Choroid plexus epithelial cell (primary cell): ENCODE measurements at places on chromosomes 1 and 21.

DNA sequence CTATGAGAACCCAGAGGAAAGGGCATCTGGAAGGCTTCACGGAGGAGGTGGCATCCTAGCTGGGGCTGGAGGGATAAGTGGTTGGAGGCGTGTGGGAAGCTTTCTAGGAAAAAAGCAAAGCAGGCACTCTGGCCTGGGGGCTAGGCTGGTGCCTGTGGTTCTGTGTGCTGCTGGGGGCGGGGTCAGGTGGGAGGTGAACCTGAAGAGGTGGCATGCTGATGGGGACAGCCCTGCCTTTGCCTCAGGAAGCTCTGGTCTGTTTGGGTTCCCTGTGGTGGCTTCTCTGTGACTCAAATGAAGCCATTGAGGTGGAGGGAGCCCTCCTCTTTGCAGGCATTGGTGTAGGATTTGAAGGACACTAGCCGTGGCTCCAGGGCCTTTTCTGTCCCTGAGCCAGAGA lies 221.6 kb upstream of the POU3F1 start:
- no peak for DNase-seq

- DNase-seq: no peak
Measured at GRCh38 chr1:145992502-145992936, 3.9 kb downstream of the TXNIP start.

DNA sequence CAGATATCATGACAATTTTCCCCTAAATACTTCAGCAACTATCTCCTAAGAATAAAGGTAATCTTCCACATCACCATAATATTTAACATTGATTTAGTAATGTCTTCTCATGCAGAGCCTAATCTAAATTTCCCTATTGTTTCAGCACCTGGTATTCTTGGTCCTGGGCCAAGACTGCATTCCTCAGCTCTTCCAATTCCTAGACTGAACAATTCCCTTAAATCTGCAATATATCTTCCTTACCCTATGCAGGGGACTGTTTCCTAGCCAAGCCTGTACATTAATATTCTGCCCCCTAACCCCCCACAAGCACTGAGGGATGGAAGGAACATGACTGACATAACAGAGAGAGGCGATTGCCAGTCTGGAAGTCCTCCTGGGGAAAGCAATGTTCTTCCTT lies 28.7 kb upstream of the DISP1 start:
- DNase-seq: no peak

- no peak for DNase-seq
Measured at GRCh38 chr1:227744668-227745067, 9.4 kb downstream of the SNAP47 start.

DNA sequence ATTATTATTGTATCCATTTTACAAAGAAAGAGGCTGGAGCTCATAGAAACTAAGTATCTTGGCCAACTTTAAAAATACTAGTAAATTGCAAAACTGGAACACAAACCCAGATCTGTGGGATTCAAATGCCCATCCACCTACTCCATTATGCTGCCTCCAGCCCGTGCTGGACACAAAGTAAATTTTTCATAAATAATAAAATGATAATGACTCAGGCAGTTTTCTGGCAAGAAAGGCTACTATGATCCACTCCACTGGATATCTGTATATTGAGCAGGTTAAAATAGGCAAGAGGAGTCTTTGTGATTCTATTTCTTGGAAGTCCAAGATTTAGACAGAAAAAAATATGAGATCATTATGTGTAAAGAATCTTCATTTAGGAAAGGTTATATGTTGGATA lies 138.3 kb upstream of the DUSP10 start:
- DNase-seq: peak; percentile 10

- no peak for DNase-seq
Measured at GRCh38 chr1:25867210-25867991, 8.1 kb downstream of the PAQR7 start.

- peak; percentile 84 for DNase-seq
Measured at GRCh38 chr1:152185544-152186391, 26.7 kb upstream of the RPTN start.

- DNase-seq: peak; percentile 89
Measured at GRCh38 chr21:36927719-36928117, 38.8 kb downstream of the HLCS start.

DNA sequence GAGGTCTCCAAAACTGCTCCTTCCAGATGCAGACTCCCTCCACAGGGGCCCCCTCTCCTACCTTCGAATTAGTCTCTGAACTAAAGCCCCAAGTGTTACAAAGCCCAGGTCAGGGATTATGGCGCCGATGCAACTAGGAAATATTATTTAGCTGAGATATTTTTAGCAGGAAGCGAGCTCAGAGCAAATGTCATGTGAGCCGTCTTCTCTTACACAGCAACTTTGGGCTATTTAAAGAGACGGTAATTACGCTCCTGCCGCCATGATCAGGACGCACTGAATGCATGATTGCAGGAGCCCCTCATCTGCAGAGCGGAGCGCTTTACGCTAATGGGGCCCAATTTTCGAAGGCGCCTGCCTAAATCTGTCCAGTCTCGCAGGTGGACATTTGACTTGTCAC lies 55.3 kb upstream of the TARDBP start:
- DNase-seq: no peak

DNA sequence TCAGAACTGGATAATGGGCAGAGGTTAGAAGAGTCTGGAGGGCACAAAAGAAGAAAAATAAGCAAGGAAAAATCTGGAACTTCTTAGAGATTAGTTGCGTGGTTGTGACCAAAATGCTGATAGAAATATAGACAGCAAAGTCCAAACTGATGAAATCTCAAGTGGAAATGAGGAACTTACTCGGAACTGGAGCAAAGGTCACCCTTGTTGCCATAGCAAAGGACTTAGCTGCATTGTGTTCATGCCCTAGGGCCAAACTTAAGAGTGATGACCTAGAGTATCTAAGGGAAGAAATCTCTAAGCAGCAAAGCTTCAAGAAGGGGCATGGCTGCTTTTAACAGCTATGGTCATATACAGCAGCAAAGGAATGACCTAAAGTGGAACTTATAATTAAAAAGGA lies 180.0 kb downstream of the TTLL7 start:
- peak; percentile 13 for DNase-seq

GRCh38 chr1:26583646-26584485 lies 54.3 kb downstream of the RPS6KA1 start:
- no peak for DNase-seq

DNA sequence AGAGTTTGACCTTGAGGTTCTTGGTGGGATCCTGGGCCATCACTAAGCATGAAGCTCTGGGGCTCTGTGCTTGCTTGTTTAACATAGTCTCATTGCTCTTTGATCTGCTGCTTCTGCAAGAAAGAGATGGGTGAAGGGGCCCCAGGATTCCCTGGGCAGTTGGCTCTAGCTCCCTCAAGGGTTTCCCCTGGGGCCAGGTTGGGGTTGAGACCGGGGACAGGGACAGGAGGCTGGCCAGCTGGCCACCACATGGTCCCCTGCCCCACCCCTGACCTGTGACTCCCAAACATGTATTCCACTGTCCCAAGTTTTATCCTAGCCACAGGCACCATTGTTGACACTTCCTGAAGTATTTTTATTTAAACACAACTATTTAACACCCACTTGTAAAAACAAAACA lies 69.5 kb downstream of the FHAD1 start:
- no peak for DNase-seq

DNA sequence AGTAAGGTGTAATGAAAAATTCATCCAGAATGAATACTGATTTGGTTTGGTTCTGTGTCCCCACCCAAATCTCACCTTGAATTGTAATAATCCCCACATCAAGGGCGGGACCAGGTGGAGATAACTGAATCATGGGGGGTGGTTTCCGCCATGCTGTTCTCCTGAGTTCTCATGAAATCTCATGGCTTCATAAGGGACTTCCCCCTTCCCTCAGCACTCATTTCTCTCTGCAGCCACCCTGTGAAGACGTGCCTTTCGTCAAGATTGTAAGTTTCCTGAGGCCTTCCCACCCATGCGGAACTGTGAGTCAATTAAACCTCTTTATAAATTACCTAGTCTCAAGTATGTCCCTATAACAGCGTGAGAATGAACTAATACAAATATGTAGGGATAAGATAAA lies 5.5 kb upstream of the SYNJ1 start:
- no peak for DNase-seq

GRCh38 chr21:39003982-39004633 lies 179.1 kb downstream of the PSMG1 start:
- peak; percentile 50 for DNase-seq

- DNase-seq: no peak
Measured at GRCh38 chr1:174465855-174466254, 18.1 kb downstream of the GPR52 start.

- DNase-seq: peak; percentile 57
Measured at GRCh38 chr1:155889566-155889965, 21.6 kb downstream of the RIT1 start.

DNA sequence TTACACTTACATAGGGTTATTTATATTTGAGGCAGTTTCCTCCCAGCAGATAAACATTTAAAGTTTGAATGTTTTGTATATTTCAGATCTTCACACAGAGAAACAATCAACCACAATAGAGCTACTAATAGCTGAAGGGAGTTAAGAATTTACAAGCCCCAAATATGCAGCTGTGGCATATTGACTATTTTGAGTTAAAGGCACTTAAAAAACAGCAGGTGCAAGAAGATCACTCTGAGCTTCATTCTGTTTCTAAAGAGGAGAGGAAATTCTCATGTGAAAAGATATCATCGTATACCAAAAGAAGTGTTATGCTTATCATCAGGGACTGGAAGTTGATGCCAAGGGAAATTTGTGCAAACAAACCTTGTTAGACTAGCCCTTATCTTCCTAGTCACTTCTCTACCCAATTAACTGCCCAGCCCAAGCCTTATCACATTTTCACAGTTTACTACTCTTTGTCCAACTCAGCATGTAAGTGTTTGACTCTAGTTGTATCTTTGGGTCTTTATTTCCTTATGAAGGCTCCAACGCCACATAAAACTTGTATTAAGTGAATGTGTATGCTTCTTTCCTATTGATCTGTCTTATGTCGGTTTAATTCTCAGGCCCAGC lies 66.3 kb upstream of the COG2 start:
- no peak for DNase-seq

GRCh38 chr1:204828352-204828850 lies 42.3 kb upstream of the NFASC start:
- peak; percentile 5 for DNase-seq

- DNase-seq: no peak
Measured at GRCh38 chr1:59096501-59096900, 200.4 kb upstream of the FGGY start.

- no peak for DNase-seq
Measured at GRCh38 chr1:100735244-100735643, 15.7 kb downstream of the VCAM1 start.

DNA sequence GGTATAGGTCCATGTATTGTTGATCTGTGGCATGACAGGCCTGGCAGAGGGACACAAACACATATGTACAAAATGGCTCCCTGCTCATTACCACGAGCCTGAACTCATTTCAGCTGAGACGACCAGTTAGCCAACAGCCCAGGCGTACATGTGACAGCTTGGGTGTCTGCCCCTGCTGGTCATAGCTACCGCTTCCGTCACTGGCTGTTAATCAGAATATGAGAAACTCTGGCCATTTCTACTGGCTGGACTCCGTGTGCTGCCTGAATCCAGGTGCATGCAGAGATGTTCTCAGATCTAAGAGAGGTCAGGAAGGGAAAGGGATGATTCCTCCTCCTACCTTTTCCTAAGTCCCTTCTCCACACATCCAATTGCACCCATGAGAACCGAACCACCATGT lies 144.5 kb downstream of the PBX1 start:
- DNase-seq: no peak

DNA sequence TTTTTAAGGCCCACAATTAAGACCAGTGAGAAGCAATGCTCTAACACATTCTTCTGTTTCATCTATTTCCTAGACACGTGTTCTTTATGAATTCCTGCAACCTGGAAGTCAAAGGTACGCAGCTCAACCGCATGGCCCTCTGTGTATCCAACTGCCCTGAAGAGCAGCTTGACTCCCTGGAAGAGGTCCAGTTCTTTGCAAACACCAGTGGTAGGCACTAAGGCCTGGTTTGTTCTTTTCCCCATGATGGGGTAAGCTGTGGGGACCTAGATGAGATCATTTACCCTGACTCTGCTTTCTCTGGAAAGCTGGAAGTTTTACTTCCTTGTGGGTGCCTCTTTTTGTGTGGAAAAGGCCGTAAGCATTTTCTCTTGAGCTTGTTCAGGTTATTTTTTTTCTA lies 7.3 kb downstream of the SLC44A3 start:
- DNase-seq: no peak

DNA sequence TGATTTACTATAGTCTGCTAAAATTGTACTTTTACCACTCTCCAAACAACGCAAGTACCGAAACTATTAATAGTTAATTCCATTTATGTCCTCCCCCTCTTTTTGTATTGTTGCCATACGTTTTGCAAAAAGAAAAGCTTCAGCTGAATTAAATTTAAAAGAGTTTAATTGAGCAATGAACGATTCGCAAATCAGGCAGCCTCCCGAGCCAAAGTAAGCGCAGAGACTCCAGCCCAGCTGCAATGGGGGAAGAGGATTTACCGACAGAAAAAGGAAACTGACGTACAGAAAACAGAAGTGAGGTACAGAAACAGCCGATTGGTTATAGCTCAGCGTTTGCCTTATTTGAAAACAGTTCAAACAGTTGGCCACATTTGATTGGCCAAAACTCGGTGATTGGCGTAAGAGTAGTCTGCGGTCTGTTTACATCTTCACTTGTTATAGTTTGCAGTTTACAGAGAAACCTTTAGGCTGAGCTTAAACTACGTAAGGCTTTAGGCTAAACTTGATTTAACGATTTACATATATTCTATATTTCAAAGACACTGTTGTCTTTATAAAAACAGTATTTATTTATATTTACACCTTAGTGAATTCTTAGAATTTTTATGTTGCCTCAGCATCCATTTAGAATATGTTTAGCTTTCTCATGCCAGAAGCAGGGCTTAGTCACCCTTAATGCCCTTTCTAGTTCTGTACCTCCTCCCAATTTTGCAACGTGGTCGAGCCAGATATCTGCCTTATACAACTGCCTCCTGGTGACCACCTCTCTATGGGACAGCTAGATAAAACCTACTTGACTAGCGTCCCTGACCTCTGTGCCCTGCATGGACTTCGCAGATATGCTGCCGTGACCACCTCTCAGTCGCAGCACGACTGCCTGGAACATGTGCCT lies 23.8 kb downstream of the CR1 start:
- no peak for DNase-seq

DNA sequence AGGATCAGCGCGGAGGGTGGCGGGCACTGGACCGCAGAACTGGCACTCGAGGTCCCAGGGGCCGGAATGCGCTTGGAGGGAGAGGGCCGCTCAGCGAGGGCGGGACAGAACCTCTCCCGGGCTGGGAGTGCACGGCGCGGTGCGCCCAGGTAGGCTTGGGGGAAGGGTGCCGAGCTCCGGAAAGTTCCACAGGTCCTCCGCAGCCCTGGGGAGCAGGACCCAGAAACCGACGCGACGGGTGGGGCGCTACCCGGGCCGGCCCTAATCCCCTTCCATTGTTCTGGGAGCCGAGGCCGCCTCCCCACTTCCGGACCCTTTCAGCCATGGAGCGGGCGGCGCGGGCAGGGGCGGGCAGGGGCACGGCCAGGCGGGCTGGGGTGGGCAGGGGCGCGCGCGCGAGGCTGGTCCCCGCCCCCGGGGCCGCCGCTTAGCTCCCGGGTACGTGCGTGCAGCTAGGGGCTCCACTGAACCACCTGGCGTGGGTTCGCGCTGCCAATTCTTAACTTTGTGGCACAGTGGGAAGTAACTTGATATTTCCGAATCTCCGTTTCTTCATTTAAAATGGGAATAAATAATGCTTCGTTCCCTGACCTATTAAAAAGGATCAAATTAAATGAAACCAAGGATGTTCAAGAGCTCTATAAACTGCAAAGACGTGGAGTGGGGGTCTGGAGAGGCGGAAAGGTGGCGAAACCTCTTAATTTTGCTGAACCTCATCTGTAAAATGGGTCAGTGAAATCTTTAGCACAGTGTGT lies 20.7 kb downstream of the LGR6 start:
- DNase-seq: no peak
